D721Med (cell line): ENCODE measurements at places on chromosomes 3 and 15.

DNA sequence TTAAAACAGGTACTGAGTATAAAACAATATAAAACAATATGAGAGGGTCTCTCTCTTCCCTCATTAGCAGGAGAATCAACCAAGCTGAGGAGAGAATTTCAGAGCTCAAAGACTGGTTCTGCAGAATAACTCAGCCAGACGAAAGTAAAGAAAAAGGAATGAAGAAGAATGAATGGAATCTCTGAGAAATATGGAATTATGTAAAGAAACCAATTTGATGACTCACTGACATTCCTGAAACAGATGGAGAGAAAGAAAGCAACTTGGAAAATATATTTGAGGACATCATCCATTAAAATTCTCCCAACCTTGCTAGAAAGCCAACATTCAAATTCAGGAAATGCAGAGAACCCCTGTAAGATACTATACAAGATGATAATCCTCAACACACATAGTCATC, 630.9 kb downstream of the PYDC2 start:
- no peak for DNase-seq

DNA sequence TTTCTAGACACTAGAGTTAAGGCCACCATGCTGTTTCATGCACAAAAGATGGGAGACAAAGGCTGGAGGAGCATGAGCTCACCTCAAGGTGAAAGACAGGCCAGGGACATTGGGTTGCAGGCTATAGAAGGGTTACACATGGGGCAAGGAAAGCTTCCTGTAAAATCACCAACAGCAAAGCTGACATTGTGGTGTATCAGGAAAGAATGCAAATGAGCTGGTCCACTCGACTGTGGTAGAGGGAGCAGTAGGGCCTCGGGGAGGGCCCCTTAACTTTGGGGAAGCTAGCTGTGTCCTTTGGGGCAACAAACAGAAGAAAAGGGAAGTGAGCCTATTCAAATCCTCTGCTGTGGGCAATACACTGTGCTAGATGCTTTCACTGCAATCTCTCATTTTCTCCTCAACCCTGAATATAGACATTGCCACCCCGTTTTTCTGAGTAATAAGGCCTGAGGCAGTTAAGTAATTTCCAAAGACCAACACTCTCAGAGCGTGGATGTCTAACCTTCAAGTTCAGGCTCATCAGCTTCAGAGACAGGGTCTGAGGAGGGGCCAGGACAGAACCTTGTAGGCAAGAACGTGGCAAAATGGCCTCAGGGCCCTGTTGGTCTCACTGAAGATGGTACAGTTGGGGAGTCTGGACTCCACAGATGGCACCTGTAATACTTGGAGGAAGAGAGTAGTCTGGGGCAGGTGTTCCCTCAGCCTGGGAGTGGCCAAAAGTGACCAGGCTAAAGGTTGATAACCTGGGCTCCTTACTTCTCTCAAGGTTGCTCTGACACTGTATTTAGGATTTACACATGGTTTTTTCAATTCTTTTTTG, 24.1 kb downstream of the CX3CR1 start:
- no peak for DNase-seq

- no peak for DNase-seq
Measured at GRCh38 chr3:196163666-196164493, 47.3 kb downstream of the ZDHHC19 start.

GRCh38 chr3:23758253-23758838, 47.4 kb upstream of the UBE2E1 start:
- no peak for DNase-seq

DNA sequence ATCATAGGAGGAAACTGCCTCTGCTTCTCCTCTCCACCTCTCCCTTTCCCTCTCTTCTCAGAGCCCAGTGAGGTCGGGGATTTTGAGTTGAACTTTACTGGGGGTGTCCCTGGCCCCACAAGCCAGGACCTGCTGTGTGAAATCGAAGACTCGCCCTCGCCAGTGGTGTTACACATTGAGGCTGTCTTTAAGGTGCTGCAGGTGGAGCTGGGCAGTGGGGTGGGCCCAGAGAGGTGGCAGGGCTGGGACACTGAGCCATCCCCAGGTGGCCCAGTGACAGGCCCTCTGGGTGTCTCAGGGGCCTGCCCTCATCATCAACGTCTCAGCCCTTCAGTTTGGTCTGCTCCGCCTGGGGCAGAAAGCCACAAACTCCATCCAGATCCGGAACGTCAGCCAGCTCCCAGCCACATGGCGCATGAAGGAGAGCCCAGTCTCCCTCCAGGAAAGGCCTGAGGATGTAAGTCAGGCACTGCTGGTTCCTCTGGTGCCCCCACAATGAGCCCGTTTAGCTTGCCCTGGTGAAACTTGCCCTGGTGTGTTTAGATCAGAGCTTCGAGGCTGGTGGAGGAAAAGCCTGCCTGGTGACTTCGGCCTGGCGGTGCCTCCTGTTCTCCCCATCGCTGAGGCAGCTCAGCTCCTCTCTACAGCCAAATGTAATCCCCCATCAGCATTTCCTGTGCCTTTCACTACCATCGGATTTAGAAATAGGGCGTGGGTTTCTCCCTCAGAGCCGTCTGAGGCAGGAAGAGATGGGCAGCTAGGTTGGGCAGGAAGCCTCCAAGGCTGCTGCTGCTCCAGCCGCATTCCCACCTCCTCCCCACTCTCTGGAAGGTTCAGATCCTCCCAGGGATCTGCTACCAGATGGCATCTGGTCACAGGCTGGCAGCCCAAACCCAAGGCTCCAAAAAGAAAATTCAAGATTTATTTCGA, 39.2 kb downstream of the ACAA1 start:
- DNase-seq: no peak

DNA sequence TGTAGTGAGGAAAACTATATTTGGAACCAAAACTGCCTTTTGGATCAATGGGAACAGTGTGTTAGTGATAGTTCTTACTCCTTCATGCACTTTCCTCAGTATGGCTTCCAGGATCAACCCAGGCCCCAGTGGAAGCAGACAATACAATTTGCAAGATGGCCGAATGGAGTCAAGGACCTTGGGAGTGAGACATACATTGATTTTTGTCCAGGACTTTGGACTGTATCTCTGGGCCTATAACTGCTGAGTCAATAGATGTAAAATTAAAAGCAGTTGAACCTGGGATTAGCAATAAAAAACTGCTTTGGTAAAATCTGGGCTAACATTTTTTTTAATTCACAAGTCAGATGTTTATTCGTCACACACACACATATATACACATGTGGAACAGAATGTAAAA, 1.8 kb downstream of the ARRDC4 start:
- no peak for DNase-seq

- DNase-seq: no peak
Measured at GRCh38 chr3:80556763-80557162, 789.0 kb upstream of the ROBO1 start.

DNA sequence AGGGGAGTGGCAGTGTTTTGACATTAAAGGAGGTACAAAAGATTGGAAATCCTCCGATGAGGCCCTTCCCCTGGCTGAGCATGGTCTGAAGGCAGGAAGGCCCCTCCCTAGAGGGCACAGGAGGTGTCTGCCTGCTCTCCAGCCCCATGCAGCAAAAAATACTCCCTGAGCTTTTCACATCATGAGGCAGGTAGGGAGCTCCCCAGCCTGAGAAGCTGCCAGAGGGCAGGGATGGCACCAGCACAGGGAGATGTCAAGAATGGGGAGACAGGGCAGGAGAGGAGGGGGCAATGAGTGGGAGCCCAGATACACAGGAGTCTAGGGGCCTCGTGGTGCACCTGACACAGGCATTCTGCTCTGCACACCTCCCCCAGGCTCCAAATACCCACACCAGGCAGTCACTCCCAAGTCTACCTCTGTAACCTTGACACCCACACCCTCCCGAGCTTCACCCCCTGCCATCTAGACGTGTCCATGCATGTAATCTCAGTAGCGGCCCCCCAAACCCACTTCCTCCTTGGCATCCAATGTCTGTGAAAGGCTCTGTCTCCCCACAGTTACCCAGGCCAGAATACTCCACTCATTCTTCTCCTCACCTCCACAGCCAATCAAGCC, 22.9 kb downstream of the GRAMD2A start:
- no peak for DNase-seq

GRCh38 chr3:53166206-53166605, 5.2 kb downstream of the PRKCD start:
- DNase-seq: no peak

GRCh38 chr3:115975353-115975752, 352.0 kb downstream of the GAP43 start:
- DNase-seq: no peak

DNA sequence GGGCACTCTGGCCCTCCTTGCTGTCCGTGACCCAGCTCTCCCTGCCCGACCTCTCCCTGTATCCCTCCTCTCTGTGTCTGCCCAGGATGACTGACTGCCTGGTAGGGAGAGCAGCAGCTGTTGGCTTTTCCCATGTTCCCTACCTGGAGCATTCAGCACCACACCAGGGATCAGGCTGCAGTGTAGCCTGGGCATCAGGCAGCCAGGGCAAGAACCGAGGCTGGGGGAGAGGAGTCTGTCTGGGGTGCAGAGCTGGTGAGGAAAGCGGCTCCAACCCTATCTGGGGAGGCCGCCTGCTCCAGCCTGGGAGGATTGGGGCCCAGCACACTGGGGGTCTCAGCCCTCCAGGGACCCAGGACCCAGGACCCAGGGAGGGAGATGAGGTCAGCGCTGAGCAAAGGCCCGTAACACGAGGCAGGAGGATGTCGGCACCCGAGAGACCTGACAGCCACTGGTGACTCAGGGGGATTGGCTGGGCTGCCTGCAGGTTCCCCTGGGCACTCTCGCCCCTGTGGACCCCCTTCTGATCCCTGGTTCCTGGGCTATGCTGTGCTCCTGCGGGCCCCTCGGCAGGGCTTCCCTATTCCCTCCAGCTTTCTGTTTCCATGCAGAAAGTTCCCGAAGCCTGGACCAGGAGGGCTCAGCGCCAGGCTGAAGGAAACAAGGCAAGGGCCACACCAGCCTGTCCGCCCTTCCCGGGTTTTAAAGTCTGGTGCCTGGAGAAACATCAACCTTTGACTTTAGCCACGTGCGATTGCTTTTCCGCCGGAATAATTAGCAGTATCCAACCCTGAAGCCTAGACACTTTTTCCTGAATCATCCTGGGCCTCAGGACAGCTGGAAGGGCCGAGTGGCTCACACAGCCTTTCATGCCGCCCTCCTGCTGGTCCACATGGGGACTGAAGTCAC, 128.2 kb upstream of the MEF2A start:
- no peak for DNase-seq

- no peak for DNase-seq
Measured at GRCh38 chr3:112974894-112975293, at the start of gene CD200R1. TSS of gene CD200R1 (minus strand) at chr3:112975103. CDS start at chr3:112974857, 246 bp downstream.

GRCh38 chr3:150384296-150385212, 23.5 kb upstream of the TSC22D2 start:
- DNase-seq: no peak

GRCh38 chr3:39254806-39255449, 24.9 kb downstream of the CX3CR1 start:
- no peak for DNase-seq

- DNase-seq: peak; percentile 43
Measured at GRCh38 chr15:62344806-62345539, 179.9 kb upstream of the C2CD4B start.

DNA sequence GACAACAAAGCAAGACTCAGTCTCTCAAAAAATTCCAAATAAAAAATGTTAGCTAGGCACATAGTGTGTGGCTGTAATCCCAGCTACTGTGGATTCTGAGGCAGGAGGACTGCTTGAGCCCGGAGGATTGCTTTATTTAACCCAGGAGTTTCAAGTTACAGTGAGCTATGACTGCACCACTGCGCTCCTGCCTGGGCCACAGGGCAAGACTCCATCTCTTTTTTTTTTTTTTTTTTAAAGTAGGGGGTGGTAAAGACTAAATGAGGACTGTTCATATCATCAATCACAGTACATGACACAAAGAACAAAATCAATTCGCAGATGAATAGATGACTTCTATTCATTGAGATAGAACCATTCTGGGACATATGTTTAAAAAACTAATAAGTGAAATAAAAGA, 48.1 kb downstream of the ACAP2 start:
- no peak for DNase-seq

- no peak for DNase-seq
Measured at GRCh38 chr3:89113893-89114840, 6.7 kb downstream of the EPHA3 start.

DNA sequence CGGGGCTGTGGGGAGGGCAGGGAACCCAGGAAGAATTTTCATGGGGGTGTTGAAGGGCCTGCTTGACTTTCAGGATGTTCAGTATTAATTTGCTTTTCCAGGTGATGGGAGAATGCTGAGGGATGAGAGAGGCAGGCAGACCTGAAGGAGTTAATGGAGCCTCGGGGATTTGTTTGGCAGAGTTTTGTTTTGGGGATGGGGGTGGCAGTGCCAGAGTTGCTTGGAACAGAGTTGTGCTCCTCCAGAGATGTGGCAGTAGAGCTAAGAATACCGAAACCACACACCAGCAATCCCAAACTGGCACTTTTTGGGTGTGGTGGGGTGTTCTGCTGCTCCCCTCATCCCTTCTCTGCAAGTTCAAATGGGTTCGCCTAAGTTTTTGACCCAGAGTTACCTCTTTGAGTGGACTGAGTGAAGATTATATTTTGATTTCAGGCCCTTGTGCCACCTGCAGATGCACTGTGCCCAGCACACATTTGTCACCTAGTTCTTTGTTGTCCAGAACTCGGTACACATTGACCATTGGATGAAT, 1.6 kb downstream of the BOC start:
- no peak for DNase-seq

DNA sequence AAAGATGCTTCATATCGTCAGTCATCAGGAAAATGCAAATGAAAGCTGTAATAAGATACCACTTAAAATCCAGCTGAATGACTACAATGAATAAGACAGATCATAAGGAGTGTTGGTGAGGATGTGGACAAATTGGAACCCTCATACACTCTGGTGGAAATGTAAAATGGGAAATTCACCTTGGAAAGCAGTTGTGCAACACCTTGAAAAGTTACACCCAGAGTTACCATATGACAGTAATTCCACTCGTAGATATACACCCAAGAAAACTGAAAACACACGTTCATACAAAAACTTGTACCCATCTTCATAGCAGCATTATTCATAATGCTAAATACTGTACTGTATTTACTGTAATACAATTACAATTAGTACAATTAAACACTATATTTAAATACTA, 2.3 kb downstream of the TTC23 start:
- no peak for DNase-seq

DNA sequence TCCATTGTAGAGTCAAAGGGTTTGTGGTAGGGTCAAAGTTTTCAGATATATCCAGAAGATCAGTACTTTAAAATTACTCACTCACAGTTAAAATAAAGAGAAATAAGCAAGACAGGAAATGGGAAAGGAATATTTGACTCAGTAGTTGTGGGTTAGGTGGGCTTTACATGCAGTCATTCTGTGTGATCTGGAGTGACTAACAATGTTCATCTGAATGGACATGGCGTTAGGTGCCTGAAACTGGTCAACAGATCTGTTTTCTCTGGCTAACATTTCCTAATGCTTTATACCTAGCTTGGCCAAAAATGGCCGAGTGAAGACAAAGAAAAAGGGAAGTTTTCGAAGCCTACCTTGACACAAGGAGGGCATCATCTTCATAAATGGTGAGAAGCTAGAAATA, 133.4 kb upstream of the SATB1 start:
- no peak for DNase-seq

DNA sequence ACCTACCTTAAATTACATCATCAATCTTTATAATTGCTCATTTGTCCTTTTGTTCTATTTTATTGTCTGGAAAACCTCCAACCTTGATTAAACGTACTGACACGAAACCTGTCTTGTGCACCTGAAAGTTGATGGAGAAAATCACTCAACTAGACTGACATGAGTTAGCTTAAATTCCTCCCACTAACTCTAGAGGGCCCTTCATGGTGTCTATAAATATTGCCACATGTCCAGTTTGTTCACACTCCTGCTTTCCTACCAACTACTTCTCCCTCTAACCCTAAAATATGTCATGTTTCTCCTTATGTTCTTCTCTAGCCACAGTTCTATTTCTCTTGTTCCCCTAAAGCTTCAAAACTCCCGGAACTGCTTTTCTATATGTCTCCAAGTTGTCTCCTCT, 59.8 kb upstream of the SGO1 start:
- DNase-seq: no peak
